ENCODE measurements at places on chromosomes 12 and 14.

DNA sequence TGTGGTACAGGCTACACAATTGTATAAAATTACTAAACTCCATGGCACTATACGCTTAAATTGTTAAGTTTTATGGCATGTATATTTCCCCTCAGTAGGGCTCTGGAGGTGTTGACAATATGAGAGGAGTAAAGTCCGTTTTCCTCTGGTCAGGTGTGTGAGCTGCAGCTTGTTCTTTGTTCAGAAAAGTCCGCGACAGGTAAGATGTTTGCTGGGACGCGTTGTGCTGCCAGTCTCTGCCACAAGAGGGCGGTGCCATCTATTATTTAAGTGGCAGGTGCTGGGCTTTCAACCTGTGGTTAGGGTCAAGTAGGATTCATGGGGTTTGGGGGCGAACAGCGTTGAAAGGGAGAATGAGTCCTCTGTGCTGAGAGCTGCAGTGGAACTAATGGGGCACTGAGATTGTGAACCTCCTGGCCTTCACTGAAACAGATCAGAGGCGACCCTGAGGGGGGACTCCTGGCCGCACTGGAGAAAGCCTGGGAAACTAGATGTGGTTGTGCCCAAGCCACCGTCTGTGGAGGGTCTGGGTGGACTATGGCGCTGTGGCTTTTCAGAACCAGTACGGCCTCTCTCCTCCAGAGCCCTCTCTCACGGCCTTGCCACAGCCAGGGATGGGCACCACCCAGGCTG, 179.0 kb downstream of the SLC15A4 start:
- DNase-seq, result no peak

- no peak for DNase-seq
Measured at GRCh38 chr12:16939871-16940306, 333.9 kb upstream of the LMO3 start.

DNA sequence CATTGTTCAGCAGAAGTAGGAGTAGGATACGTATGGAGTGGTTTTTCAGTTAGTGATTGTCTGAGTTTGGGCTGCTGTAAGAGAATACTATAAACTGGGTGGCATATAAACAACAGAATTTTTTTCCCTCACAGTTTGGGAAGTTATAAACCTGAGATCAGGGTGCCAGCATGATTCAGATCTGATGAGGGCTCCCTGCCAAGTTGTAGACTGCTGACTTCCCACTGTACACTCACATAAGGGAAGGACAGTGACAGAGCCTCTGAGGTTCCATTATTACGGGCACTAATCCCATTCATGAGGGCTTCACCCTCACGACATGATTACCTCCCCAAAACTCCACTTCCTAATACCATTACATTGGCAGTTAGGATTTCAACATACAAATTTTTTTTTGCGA, 50.7 kb downstream of the ACSM4 start:
- no peak for DNase-seq

GRCh38 chr14:35124127-35124526, 1.8 kb downstream of the PRORP start:
- DNase-seq, result no peak

- no peak for DNase-seq
Measured at GRCh38 chr14:88975043-88975830, 150.8 kb downstream of the TTC8 start.

GRCh38 chr12:27143256-27144069, 61.1 kb upstream of the C12orf71 start:
- DNase-seq, result no peak

DNA sequence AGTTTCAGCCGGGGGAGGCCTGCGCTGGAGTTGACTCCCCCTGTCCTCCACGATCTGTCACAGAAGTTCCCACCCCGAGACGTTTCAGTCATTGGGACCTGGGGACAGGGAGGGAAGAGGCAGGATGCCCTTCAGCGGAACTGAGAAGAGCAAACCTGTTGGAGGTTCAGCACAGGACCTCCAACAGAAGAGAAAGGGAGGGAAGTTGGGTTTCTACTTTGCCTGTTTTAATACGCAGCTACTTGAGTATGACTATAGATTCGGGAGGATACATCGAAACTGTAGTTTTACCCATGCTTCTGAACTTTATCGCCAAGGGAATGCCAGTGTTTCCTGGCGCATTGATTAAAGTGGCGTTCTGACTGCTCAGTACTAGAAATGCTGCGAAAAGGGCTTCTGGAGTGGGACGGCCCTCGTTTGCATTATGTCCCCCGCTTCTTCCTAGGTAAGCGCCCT, 2.3 kb upstream of the DUSP6 start:
- no peak for DNase-seq

DNA sequence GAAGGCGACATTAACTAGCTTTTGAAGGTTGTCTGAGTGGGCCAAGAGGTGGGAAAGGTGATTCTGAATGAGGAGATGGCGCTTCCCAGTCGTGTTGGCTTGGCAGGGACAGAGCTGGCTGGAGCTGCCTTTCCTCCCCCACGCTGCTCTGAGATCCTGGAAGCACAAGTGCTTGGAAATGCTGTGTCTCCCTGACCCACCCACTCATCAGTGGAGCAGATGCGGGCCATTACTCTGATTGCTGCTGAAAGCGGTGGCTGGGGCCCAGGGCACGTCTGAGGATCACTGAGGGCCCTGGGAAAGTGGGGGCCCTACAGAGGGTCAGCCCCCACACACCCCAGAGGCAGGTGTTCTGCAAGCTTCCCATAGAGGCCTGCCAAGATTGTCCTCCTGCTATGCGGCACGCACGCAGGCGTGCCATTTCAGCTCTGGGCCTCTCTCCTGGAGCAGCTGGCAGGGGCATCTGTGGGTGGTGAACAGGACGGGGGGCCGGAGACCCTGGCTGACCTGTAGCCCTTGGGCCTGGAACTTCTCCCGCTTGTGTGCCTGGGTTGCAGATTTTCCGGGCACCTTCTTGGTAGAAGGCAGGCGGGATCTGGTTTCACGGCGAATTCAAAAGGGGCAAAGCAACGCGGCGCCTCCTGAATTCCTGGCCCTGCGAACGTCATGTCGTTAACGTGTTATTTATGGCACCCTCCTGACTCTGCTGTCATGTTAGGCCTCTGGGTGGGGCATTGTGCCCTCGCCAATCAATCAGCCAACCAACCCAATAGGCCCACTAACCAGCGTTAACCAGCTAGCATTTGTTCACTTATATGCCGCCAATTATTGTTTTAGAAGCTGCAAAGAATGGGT, 133.8 kb upstream of the TBX3 start:
- DNase-seq, result no peak

DNA sequence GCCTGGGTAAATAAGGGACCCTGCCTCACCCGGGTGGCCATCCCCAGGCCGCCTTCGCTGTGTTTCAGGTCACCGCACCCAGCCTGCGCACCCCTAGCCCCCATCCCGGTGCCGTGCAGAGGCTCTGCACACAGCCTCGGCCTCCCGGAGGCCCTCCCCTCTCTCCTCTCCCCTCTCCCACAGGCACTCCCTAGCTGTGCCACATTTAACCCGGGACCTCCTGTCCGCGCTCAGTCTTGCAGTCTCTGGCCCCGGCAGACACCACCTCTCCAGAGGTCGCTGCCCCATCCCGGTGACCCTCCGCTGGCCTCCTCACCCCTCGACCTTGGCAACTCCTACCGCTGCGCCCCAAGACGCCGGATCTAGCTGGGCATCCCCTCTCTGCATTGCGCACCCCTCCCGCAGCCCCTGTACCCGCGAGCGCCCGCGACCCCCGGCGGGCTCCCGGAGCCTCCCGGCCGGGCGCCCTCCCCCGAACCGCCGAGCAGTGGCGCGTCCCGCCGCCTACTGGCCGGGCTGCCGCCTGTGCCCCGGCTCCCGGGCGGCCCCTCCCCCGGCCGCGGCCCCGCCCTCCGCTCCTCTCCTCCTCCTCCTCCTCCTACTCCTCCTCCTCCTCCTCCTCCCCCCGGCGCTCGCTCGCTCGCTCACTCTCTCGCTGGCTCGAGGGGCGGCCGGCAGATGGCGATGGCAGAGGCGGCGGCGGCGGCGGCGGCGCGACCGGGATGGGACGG, 120.7 kb downstream of the AACS start:
- peak; percentile 4 for DNase-seq

DNA sequence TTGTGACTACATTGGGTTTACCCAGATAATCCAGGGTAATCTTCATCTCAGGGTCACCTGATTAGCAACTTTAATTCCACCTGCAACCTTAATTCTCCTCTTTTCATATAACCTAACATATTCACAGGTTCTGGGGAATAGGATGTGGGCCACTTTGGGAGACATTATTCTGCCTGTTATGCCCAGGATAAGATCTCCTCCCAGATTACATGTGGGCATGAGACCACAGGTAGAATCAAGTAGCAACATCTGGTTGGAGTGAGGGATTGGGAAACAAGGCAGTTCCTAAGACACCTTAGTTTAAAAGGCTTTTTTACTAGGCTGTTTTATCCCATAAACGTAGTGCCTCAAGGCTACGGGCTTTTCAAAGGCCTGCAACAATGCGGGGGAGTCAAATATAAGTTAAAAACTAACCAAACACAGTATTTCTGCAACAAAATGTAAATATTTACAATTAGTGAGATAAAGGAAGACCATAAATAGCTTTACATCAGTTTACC, 181.5 kb downstream of the FOXA1 start:
- DNase-seq, result no peak

DNA sequence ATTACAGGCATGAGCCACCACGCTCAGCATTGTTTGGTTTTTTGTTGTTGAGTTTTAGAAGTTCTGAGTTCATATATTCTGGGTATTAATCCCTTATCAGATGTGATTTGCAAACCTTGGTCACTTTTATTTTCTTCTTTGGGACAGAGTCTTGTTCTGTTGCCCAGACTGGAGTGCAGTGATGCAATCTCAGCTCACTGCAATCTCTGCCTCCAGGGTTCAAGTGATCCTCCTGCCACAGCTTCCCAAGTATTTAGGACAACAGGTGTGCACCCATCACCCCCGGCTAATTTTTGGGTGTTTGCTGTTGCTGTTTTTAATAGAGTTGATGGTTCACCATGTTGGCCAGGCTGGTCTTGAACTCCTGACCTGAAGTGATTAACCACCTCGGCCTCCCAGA, 11.8 kb downstream of the USP30 start:
- no peak for DNase-seq

DNA sequence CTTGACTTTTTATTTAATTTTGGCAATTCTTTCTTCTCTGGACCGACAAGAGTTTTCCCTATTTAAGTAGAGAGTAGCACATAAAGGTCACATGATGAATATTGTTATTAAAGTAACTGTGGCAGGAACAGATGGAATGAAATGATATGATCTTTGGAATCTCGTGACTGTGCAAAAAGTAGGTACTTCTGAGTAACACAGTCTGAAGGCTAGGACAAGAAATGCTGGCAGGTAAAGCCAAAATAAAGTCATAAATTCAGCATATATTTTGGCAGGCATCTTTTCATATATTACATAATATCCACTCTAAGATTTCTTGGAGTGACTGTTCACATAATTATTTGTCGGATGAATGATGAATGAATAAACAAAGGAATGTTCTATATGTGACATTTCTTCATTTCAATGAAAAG, 121.4 kb downstream of the EFCAB11 start:
- DNase-seq, result no peak

All from stimulated activated naive CD4-positive, alpha-beta T cell treated with Interleukin-2 at 50 U/mL for 16 hours (primary cell).